Ecto neural progenitor cell (in vitro differentiated cells): ENCODE measurements at places on chromosomes 5 and 9.

- no peak for DNase-seq
These were observed 373.3 kb upstream of the FAM174A start for GRCh38 chr5:100161868-100162267.

DNA sequence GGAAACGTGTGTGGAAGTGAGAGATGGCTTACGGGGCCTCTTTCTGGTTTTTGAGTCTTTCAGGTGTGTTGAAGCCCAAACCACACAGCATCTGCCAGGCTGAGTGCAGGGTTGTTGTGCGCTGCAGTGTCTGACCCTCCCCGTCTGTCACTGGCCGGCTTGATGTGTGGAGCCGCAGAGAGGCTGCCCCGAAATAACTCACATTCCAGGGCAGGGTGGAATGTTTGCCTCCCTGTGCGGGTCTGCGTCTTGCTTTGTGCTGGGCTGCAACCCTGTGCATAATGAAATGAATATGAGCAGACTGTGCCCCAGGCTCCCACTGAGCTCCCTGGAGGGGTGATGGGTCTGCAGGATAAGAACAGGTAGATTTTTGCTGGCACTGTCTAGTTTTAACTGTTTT is 9.9 kb upstream of the PLEKHG4B start:
- DNase-seq = peak; percentile 82

- no peak for DNase-seq
These were observed 156.4 kb downstream of the SPOCK1 start for GRCh38 chr5:137342764-137343163.

GRCh38 chr5:15798006-15798405 is 298.0 kb downstream of the FBXL7 start:
- no peak for DNase-seq

- no peak for DNase-seq
These were observed 53.4 kb downstream of the SLC22A5 start for GRCh38 chr5:132422720-132423437.

DNA sequence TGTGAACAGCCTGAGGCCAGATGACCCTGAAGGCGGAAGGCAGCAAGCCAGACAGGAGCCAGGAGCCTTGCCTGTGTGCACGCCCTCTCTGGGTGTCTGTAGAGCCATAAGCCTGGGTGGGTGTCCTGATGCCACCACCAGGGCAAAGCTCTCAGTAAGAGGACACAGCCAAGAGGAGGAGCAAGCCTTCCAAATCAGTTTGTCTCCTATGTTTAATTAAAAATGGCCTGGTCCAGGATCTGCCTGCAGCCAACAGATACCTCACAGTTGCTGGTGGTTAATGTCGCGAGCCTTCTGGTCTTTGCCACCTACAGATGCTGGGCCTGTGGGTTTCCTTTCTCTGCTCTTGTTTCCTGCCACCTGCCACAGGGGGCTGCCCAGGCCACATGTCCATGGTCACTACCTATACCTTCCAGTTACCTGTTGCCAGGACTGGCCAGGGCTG is 56.9 kb downstream of the SYK start:
- DNase-seq = no peak

DNA sequence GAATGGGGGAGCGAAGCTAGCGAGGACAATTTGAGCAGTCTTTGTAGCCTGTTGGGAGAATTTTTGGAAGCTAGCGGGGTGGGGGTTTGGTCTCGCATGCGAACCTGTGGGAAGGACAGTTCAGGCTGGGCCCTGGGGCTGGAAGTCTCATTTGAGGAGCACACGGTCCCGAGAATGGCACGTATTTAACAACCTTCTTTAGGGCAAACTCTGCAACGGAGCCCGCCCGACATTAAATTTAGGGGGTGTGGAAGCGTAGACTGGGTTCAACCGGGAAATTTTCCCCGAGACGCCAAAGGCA is 35.2 kb upstream of the NFIB start:
- no peak for DNase-seq

DNA sequence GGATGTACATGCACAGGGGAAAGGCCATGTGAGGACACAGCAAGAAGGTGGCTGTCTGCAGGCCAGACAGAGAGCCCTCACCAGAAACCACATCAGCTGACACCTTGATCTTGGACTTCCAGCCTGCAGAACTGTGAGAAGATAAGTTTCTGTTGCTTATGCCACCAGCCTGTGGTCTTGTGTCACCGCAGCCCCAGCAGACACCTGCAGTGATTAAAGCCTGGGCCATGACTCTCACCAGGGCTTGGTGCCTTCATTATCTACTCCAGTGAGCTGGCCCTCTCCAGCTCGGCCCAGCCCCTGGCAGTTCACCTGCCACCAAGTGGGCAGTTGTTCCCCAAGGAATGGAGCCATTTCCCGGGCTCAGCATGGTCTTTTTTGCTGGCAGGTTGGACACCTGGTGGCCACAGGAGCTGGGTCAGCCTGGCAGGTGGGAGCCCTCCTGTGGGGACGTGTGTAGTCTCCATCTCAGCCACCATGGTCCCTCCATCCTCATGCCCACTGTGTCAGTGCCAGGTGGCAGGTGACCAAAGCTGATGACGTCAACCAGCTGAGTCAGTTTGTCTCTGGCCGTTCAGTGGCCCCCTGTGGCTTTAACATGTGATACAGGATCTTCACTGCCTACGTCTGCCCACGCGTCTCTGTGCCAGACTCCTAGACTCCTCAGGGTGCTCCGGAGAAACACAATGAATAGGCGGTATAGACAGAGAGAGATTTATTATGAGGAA is 99.9 kb upstream of the PPP1R26 start:
- DNase-seq = no peak

DNA sequence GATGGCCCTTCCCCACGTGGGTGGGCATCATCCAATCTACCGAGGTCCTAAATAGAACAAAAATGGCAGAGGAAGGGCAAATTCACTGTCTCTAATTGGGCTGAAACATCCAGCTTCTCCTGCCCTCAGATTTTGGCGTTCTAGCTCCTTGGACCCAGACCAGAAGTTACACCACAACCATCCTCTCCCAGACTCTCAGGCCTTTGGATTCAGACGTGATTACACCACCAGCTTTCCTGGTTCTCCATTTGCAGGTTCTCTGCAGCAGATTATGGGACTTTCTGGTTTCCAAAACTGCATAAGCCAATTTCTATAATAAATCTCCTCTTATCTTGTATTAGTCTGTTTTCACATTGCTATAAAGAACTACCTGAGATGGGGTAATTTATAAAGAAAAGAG is 73.6 kb upstream of the STARD4 start:
- no peak for DNase-seq

- no peak for DNase-seq
These were observed 10.5 kb upstream of the IPPK start for GRCh38 chr9:92680166-92681119.

GRCh38 chr5:151628112-151628823 is 37.1 kb upstream of the FAT2 start:
- DNase-seq = no peak

DNA sequence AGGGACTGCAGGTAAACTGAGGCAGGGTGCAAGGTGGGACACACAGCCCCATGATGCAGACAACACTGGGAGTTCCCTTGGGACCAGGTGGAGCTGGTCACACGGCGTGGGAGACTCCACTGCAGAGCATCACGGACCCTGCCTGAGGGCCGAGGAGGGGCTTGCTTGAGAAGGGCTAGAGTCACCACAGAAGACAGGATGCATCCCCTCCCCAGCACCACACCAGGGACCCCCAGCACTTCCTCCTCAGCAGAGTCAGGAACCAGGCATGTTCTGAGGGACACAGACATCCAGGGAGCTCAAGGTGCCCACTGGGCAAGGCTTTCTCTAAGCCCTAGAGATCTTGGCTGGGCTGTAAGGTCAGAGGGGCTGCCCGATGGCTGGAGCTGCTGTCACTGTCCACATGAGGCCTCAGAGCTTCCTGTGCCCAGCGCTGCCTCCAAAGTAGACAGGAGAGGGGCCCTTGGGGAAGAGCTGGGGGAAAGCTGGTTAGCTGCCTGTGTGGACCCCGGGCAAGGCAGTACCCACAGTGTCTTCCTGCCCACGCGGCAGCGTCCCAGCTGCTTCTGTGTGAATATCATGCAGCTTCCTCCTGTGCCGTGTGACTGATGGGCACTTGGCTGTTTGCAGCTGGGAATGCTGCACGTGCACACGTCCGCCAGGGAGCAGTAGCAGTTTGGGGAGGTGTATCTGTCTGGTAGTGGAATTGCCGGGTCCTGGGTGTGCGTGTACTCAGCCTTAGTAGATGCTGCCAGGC is 176.6 kb downstream of the CACNA1B start:
- peak; percentile 37 for DNase-seq

- peak; percentile 49 for DNase-seq
These were observed 15.2 kb downstream of the TMEM171 start for GRCh38 chr5:73135429-73136054.

- DNase-seq = no peak
These were observed 279.7 kb downstream of the NTRK2 start for GRCh38 chr9:84949258-84949657.

DNA sequence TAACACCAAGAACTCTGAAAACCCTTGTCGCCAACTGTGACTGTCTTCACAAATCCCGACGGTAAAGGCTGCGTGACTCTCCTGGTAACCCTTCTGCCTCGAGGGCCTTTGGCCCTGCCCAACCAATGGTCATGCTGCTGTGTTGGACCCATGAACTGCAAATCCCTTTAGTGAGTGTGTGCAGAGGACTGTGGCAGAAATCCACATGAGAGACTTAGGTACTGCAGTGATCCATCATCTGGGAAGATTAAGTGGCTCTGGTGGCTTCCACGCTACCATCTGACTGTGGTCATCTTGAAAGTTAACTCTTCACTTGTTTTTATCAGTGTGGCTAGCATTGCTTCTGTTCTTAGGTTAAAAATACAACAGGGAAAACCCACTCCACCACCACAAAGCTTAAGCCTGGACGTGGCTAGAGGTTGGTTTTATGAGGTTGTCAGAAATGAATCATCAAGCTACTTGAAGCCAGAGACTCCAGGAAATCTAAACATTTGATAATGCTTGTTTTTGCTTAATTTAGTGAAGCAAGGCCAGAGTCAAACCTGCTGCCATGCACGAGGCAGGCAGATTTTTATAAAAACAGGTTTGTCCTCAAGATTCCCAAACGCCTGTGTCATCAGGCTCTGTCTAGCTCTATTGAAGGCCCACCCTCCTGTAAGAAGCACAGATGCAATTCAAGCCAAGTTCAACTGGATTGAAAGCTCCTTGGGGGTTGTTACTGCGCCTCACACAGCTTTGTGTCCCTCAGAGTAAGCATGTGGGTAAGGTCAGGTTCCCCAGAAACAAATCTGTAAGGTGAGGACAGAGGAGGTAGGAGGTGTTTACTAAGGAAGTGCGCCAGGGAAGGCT is 52.7 kb upstream of the ERCC6L2 start:
- DNase-seq = no peak

DNA sequence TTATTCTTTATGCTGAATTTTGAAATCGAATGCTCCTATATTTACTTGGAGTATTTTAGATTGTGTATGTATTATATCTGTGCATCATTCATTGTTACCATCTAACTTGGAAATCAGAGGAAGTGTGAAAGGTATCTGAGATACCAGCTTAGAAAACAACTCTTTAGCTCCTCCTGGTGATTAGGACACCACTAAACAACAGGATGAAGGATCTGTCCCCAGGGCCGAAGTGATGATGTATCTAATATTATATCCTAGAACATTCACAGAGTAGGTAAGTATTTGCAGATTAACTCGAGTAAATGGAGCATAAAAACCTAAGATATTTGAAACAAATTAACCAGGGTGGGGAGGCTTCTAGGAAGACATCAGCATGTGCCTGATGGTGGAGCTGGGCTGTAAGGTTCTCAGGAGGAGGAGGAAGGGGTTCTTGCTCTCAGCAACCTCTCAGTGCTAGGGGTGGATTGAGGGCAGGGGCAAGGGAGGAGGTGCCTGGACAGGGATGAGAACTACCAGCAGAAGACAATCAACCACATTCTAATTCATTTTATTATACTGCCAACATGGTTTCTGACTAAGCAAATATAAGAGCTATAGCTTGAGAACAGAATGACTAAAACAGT is 2.6 kb upstream of the NFIL3 start:
- no peak for DNase-seq
